DMS79 treated with DMSO at 0.1 percent for 48 hours (cell line): ENCODE measurements at places on chromosomes 6 and 20.

- no peak for DNase-seq
These were observed 34.7 kb upstream of the LAMA4 start for GRCh38 chr6:112289038-112289566.

DNA sequence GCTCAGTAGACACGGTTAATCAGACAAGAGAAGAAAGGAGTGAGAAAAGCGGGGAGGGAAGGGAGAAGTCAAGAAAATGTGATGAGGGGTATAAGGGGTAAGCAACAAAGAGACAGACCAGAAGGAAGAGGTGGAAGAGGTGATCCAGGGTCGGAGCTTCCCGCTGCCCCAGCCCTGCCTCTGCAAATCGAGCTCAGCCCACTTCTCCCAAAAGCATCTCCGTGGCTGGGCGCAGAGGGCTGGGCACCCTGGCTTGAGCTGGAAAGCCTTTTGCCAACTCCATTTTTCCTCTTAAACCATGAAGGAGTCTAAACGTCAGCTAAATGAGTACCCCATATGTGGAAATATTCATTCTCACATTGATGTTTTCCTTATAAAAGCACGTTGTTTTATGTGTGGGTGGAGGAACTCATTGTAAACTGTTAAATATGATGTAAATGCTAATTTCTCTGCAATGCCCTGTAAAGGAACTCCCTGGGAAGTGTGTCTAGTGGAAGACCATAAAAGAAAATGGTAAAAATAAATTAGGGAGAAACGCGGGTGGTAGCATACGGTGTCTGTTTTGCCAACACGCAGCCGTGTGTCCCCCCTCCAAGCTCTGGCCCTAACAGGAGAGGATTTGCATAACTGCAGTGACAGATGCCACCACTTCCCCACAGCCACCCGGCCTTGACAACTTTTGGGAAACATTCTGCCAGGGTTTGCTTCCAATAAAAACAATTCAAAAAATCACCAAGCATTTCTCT lies 55.2 kb upstream of the MAFB start:
- DNase-seq = no peak

GRCh38 chr6:54020334-54020733 lies 90.9 kb upstream of the MLIP start:
- DNase-seq = no peak

DNA sequence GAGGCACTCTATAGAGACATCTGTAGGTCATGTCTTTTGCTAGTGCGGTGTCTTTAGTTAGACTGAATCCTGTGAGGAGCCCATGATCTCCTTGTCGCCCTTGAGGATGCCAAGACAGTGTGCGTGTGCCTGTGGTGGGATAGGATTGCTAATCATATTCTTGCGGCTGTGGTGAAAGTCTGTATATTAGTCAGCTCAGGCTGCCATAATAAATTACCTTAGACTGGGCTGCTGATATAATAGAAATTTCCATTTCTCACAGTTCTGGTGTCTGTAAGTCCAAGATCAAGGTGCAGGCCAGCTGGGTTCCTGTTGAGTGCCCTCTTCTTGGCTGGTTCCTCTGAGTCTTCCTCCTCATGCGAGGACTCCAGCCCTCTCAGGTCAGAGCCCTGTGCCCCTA lies 141.2 kb downstream of the JARID2 start:
- no peak for DNase-seq

GRCh38 chr6:107786709-107787588 lies 37.2 kb downstream of the SCML4 start:
- DNase-seq = no peak

DNA sequence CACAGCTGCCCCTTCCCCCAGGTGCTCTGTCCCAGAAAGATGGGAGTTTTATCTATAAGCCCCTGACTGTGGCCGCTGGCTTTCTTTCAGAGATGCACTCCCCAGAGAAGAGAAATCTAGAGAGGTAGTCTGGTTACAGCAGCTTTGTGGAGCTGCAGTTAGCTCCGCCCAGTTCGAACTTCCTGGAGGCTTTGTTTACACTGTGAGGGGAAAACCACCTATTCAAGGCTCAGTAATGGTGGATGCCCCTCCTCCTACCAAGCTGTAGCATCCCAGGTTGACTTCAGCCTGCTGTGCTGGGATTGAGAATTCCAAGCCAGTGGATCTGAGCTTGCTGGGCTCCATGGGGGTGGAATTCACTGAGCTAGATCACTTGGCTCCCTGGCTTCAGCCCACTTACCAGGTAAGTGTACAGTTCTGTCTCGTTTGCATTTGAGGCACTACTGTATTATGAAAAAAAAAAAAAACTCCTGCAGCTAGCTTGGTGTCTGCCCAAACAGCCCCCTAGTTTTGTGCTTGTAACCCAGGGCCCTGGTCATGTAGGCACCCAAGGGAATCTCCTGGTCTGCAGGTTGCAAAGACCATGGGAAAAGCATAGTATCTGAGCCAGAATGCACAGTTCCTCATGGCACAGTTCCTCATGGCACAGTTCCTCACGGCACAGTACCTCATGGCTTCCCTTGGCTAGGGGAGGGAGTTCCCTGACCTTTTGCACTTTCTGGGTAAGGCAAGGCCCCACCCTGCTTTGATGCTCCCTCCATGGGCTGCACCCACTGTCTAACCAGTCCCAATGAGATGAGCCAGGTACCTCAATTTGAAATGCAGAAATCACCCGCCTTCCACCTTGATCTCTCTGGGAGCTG lies 275.0 kb downstream of the CENPW start:
- DNase-seq = no peak
